ENCODE measurements at places on chromosomes 11 and 22.
A peak's percentile ranks its signal among the peaks of the same experiment; 100 is the strongest.

DNA sequence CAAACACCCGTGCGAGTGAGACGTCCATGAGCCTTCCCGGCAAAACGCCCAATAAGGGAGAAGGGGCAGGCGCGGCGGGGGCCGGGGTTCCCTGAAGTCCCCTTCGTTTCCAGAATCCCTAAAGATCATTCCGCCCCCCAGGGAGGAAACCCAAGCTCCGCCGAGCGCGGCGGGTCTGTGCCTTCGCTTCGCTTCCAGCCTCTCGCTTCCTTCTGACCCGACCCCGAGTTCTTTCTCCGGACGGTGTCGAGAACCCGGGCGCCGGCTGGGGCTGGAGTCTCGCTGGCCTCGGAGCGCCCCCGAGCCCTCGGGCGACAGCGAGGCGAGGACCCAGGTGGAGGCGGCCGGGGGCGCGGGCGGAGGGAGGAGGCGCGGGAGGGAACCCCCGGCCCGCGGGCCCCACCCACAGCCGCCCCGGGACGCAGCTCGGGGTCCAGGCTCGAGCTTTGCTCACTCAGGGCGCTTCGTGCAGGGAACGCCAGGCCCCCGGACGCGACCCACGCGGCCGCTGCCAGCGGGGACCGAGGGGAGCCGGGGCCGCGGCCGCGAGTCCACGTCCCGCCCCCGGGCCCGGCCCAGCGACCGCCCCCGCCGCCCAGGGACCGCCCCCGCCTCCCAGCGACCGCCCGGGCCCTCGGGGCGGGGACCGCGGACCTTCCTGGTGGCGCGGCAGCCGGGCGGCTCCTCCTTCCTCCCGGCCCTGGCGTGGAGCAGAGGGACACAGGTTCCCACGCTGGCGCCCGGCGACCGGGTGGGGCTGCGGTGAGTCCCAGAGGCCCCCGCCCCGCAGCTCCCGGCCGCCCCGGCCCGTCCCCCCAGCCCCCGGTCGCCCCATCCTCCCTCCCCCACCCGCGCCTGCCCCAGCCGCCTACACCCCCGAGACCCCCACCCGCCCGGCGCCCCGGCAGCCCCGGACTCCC is at the start of gene PGGHG:
Gene PGGHG (plus strand): TSS at position 649 of the 920 bp plus-strand sequence. CDS start 691 bp downstream, outside the sequence.
- DNase-seq = no peak

- DNase-seq = no peak
These were observed 22.4 kb downstream of the C22orf23 start for GRCh38 chr22:37930952-37931440.

DNA sequence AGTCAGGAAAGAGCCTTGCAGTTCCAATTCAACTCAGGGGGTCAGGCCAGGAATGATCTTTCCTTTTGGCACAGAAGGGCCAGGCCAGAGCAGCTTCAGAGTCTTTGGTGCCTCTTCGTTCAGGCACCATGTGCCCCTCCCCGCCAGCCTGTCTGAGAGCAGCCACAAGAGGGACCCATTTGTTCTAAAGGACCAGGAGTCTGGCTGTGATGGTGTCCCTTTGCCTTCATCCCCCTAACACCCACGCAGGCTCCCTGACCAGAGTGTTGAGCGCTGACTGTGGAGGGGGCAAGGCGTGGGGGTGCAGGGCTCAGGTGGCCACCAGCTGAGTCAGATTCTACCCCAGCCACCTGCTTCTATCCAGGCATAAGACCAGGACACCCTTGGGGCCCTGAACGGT is 156.4 kb downstream of the TTC17 start:
- DNase-seq = no peak

DNA sequence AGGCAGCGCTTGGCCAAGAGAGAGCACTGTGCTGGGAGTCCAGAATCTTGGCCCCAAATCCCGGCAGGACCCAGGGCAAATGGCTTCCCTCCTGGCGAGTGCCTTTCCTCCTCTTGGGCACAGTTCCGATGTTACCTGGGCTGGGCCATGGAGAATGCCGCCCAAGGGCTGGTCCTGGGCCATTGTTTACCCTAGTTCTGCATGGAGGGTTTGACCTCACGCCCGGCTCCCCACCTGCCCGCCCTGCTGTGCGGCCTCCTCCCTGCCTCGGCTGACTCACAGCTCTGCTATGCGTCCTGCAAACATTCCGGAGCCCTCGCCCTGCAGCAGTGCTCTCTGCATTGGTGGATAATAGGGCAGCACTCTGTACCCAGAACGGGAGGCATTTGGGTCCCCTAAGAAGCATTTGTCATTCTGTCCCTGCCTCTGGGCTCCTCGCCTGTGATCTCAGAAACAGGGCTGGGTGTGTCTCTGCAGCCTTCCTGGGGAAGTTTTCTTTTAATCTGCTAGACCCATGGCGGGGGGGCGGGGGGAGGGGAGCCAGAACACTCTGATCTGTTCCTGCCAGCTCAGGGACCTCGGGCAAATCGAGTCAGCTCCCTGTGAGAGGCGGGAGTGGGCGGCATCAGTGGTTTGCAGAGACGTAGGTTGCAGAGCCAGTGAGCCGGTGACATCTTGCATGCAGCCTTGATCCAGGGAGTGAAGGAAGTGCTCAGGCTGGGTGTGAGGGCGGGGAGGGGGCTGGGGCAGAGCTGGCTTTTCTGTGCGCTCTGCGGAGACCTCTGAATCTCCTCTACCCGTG is 32.9 kb upstream of the SMIM38 start:
- DNase-seq = peak; percentile 88
